ENCODE measurements at places on chromosomes 6 and 20. TPM values are rescaled to one million over a fixed set of nuclear protein-coding genes. Genes with fewer than 3 reads are reported as not detected.
A peak's percentile ranks its signal among the peaks of the same experiment; 100 is the strongest.

Gene PCIF1
- total RNA-seq = 33.0 TPM

Gene CYP39A1
- not detected for total RNA-seq

Gene DLL1
- 0.55 TPM for total RNA-seq

Gene FKBP1C
- 0.48 TPM for total RNA-seq

Gene CAGE1
- total RNA-seq = 0.22 TPM

GRCh38 chr20:61922411-61922810, 143.3 kb downstream of the TAF4 start:
- no peak overlapping the region for H3K27ac ChIP-seq
- H3K36me3 ChIP-seq = no peaks in the 10 kb centered on the region
- H3K4me1 ChIP-seq = no peaks in the 10 kb centered on the region
- no peaks in the 10 kb centered on the region for H3K27me3 ChIP-seq

DNA sequence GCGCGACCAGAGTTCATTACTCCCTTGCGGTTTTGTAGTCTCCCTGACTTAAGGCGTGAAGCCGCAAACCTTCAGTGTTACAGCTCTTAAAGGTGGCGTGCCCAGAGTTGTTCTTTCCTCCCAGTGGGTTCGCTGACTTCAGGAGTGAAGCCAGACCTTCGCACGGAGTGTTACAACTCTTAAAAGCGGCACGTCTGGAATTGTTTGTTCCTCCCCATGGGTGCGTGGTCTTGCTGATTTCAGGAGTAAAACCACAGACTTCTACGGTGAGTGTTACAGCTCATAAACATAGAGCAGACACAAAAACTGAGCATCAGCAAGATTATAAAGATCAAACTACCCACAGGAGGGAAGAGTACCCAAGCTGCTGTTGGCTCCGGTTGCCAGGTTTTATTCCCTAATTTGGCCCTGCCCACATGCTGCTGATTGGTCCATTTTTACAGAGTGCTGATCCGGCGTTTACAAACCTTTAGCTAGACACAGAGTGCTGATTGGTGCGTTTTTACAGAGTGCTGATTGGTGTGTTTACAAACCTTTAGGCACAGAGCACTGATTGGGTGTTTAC, 10.4 kb downstream of the TMEM14C start:
- DNase-seq = no peak
- no peaks in the 10 kb centered on the region for H3K4me1 ChIP-seq
- no peaks in the 10 kb centered on the region for H3K27me3 ChIP-seq
- H3K27ac ChIP-seq = no peak overlapping the region
- peaks cover 16% of the 10 kb centered on the region for H3K36me3 ChIP-seq

DNA sequence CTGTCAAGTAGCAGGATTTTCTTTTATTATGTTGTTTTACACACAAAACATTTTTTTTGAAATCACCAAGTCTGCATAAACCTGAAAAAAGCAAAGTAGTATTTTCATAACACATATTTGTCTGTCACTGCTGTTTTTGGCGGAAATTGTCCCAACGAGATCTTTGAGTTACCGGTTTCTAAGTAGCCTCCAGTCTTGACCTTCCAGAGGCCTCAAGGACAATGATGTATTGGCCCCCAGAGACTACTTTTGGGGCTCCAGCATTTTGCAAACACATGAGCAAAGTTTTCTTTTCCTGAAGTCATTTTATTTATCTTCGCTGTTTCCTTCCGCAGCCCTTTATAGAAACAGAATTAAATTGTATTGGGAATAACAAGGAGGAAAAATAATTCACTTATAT, 862.6 kb downstream of the KIF16B start:
- no peaks in the 10 kb centered on the region for H3K4me1 ChIP-seq
- no peak for DNase-seq
- no peak overlapping the region for H3K27ac ChIP-seq
- H3K4me3 ChIP-seq = no peak overlapping the region
- no peaks in the 10 kb centered on the region for H3K36me3 ChIP-seq

GRCh38 chr20:53609491-53610445, 16.1 kb upstream of the ZNF217 start:
- H3K4me1 ChIP-seq = peaks cover 35% of the 10 kb centered on the region
- H3K27ac ChIP-seq = peak overlapping the region; percentile 95
- peak; percentile 86 for DNase-seq
- no peaks in the 10 kb centered on the region for H3K27me3 ChIP-seq

- no peak overlapping the region for H3K27ac ChIP-seq
- H3K4me1 ChIP-seq = no peaks in the 10 kb centered on the region
- H3K36me3 ChIP-seq = no peaks in the 10 kb centered on the region
- peaks cover 6% of the 10 kb centered on the region for H3K27me3 ChIP-seq
- no peak overlapping the region for H3K4me3 ChIP-seq
- DNase-seq = no peak
These were observed 105.9 kb upstream of the FOXC1 start for GRCh38 chr6:1503811-1504210.

DNA sequence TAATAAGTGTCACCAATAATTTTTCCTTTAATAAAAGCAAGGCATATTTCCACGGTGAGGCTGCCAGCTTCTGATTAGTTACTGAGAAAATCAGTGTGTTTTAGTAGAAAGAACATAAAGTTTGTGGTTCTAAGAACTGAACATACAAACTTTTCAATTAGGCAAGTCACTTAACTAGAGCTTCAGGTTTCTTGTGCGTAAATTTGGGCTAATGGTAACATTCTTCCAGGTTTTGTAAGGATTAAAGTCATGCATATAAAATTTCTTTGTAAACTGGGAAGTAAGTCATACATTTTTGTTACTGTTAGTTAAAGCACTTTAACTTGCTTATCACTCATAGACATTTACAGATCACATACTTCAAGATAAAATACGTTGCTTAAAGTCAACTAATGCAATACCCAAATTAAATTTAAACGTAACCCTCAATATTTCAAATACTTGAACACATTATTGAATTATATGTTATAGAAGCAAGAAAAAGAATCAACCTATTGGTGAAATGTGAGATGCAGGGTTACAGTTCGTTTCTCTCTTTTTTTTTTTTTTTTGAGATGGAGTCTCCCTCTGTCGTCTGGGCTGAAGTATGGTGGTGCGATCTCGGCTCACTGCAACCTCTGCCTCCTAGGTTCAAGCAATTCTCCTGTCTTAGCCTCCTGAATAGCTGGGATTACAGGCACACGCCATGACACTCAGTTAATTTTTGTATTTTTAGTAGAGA, 327.3 kb upstream of the NOX3 start:
- DNase-seq = no peak
- no peak overlapping the region for H3K4me3 ChIP-seq
- no peaks in the 10 kb centered on the region for H3K36me3 ChIP-seq
- no peaks in the 10 kb centered on the region for H3K27me3 ChIP-seq
- no peak overlapping the region for H3K27ac ChIP-seq

DNA sequence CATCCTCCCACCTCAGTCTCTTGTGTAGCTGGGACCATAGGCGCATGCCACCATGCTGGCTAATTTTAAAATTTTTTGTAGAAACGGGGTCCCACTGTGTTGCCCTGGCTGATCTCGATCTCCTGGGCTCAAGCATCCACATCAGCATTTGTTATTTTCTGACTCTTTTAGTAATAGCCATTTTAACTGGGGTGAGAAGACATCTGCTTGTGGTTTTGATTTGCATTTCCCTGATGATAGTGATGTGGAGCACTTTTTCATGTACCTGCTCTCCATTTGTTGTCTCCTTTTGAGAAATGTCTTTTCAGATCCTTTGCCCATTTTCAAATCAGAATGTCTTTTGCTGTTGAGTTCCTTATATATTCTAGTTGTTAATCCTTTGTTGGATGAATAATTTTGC, 22.2 kb upstream of the TULP4 start:
- no peak for DNase-seq
- no peaks in the 10 kb centered on the region for H3K27me3 ChIP-seq
- H3K27ac ChIP-seq = peak overlapping the region; percentile 79
- H3K36me3 ChIP-seq = peaks cover 6% of the 10 kb centered on the region
- H3K4me3 ChIP-seq = peak overlapping the region; percentile 50

DNA sequence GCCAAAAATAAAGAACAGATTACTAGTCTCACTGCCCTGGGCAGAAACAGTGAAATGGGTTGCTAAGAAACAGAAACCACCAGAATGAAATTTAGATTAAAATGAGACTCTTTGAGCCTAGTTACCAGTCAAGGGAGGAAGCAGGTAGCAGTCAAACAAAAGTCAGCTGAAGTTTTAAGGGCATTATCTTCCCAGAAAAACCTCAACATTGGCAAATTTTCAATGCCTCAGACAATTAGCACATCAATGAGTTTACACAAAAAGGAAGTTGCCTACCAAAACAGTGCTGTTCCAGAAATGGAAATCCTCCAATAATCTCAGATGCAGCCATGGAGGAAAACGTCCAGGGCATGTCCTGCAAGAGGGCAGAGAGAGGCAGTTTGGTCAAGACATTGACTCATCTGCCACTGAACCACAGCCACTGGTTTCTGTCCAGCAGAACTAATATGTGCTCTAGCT, 399.7 kb upstream of the ADGRB3 start:
- no peaks in the 10 kb centered on the region for H3K4me1 ChIP-seq
- DNase-seq = no peak
- no peaks in the 10 kb centered on the region for H3K36me3 ChIP-seq
- no peaks in the 10 kb centered on the region for H3K27me3 ChIP-seq

DNA sequence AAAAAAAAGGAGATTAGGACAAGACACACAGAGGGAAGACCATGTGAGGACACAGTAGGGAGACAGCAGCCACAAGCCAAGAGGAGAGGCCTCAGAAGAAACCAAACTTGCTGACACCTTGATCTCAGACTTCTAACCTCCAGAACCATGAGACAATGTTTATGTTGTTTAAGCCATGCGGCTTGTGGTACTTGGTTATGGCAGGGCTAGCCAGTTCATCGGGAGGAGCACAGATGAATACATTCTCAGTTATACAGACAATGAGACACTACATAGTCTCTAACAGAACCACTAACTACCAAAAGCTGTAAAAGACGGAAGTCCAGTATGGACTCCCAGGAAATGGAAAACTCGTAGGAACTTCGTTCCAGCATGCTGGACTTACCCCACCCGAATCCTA, 116.8 kb downstream of the MBOAT1 start:
- H3K27me3 ChIP-seq = no peaks in the 10 kb centered on the region
- no peak overlapping the region for H3K4me3 ChIP-seq
- H3K4me1 ChIP-seq = no peaks in the 10 kb centered on the region

GRCh38 chr6:38114976-38115625, 295.6 kb downstream of the ZFAND3 start:
- DNase-seq = no peak
- peaks cover 7% of the 10 kb centered on the region for H3K4me1 ChIP-seq
- H3K4me3 ChIP-seq = no peak overlapping the region
- H3K27ac ChIP-seq = no peak overlapping the region

- DNase-seq = no peak
- H3K27me3 ChIP-seq = peaks cover 64% of the 10 kb centered on the region
- H3K36me3 ChIP-seq = no peaks in the 10 kb centered on the region
- peaks cover 16% of the 10 kb centered on the region for H3K4me1 ChIP-seq
- H3K4me3 ChIP-seq = peak overlapping the region; percentile 69
These were observed 880 bp upstream of the CPXM1 start for GRCh38 chr20:2801286-2801728.

DNA sequence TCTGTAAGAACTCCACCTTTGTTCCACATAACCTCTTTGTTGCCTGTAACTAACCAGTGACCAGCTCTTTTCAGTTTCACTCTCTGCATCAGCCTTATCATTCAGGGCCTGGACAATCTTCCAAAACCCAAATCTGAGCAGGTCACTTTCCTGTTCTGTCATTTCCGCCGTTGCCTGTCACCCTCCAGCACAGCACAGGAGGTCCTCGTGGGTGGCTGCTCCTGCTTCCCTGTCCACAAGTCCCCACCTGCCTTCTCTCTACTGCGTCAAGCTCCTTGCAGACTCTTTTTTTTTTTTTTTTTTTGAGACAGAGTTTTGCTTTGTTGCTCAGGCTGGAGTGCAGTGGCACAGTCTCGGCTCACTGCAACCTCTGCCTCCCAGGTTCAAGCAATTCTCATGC, 73.9 kb downstream of the MTHFD1L start:
- H3K4me3 ChIP-seq = peak overlapping the region; percentile 28
- H3K4me1 ChIP-seq = no peaks in the 10 kb centered on the region
- H3K36me3 ChIP-seq = peaks cover 59% of the 10 kb centered on the region
- H3K27ac ChIP-seq = no peak overlapping the region
- DNase-seq = no peak

DNA sequence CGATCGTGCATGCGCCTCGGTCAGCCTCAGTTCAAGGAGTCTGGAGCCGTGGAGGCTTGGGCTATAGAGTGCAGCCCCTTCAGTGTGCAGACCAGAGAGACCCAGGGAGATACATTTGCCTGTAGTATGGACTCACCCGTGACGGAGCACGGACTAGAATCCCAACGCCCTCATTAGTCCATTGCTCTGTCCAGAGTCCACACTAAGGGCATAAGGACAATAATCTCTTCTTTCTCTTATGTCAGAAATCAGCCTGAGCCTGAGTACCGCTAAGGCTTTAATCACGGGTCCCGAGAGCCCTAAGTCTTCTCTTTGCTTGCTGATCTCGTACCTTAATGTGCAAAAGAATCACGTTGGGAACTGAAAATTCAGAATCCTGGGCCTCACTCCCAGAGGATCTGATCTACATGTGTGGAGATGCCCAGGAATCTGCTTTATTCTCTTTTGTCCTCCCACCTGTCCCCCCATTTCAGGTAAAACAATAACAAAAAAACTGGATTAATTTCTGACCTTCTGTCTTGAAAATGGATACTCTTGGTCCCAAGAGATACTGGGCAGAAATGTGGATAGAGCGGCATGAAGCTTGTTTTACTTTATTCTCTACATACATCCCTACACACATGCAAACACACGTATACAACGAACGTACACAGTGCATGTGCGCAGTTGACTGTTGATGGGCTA, 671 bp downstream of the BPHL start:
- no peak for DNase-seq
- H3K36me3 ChIP-seq = no peaks in the 10 kb centered on the region
- peaks cover 19% of the 10 kb centered on the region for H3K4me1 ChIP-seq

- no peak overlapping the region for H3K27ac ChIP-seq
- H3K4me3 ChIP-seq = no peak overlapping the region
- H3K4me1 ChIP-seq = no peaks in the 10 kb centered on the region
These were observed 290.8 kb upstream of the RNF24 start for GRCh38 chr20:4306206-4306605.

DNA sequence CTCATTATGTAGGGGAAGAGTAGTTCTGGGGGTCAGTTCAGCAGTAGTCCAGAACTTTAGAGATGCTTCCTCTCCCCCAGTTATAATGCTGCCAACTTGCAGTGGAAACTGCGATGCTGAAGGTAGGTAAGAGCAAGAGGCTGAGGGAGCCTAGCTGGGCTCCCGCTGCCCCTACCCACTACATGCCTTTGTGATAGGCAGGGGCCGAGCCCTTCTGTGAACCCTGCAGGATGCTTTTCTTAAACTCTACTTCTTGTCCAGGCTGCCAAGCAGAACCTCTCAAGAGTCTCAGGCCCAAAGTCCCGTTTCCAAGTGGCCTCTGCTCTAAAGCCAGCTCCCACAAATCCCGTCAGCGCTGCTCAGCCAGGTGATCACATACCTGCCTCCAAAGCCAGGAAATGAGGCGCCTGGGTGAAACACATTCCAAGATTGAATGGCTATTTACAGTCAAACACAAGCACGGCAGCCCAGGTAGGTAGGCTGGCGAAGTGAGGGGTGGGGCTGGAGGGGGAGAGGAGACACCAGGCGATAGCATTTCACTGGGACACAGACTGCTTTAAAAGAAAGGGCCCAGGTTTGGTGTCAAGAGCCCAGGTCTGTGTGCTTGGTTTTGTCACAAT, 150.7 kb downstream of the CD24 start:
- no peaks in the 10 kb centered on the region for H3K4me1 ChIP-seq
- peaks cover 8% of the 10 kb centered on the region for H3K27me3 ChIP-seq
- H3K36me3 ChIP-seq = no peaks in the 10 kb centered on the region
- DNase-seq = no peak
- H3K4me3 ChIP-seq = no peak overlapping the region
